AG09309 (cell line): ENCODE measurements at places on chromosomes 5 and 9.
A peak's percentile ranks its signal among the peaks of the same experiment; 100 is the strongest.

- no peak for DNase-seq
These were observed 11.4 kb downstream of the ASTN2 start for GRCh38 chr9:117403403-117403811.

DNA sequence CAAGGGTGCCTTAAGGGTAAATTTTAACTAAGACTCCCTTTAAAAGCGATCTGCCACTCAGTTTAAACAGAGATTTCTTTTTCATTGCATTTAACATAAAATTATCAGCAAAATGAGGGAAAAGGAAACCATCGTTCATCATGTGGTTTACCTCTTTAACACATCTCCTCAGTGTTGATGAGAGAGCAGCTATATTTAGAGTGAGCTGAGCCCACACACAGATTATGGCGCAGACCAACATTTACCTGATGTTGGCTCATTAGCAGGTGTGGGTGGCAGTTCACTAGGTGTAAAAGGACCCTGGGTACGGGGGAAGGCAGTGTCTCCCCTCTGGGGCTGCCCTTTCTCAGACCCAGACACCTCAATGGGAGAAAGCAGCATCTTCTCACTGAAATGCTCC, 149.8 kb downstream of the ENTREP1 start:
- DNase-seq: no peak

GRCh38 chr9:72681283-72681630, 159.8 kb downstream of the TMC1 start:
- DNase-seq: no peak

- no peak for DNase-seq
These were observed 112.5 kb upstream of the SLC44A1 start for GRCh38 chr9:105131981-105132380.

DNA sequence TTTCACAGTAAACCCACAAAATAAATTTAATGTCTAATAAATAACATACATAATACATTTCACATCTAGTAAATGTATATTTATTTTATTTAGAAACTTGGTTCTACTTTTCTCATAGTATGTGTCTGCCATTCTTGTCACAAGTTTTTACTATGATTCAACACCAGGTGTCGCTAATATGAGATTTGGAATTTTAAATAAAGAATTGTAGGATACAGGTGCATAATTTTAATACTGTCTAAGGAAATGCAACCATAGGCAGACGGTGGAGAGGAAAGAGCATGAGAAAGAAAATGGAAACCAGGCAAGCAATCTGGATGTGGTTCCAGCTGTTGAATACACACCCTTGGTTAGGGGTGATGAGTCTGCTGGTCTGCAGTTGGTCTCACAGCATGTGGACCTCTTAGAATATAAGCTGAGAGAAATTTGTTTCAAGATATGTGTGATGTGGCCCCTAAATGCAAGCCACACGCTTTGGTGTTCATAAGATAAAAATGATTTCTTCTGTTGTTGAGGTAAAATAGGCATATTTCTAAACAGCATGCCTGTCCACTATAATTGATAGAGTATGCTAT, 114.7 kb upstream of the TXNDC8 start:
- no peak for DNase-seq

- no peak for DNase-seq
These were observed at the start of gene ITK for GRCh38 chr5:157180374-157181264. ITK (plus strand) TSS chr5:157180840; CDS start chr5:157180978, 138 bp downstream.

- no peak for DNase-seq
These were observed 25.8 kb downstream of the AFAP1L1 start for GRCh38 chr5:149297340-149298025.

GRCh38 chr5:86360801-86361200, 256.9 kb upstream of the COX7C start:
- DNase-seq: no peak

DNA sequence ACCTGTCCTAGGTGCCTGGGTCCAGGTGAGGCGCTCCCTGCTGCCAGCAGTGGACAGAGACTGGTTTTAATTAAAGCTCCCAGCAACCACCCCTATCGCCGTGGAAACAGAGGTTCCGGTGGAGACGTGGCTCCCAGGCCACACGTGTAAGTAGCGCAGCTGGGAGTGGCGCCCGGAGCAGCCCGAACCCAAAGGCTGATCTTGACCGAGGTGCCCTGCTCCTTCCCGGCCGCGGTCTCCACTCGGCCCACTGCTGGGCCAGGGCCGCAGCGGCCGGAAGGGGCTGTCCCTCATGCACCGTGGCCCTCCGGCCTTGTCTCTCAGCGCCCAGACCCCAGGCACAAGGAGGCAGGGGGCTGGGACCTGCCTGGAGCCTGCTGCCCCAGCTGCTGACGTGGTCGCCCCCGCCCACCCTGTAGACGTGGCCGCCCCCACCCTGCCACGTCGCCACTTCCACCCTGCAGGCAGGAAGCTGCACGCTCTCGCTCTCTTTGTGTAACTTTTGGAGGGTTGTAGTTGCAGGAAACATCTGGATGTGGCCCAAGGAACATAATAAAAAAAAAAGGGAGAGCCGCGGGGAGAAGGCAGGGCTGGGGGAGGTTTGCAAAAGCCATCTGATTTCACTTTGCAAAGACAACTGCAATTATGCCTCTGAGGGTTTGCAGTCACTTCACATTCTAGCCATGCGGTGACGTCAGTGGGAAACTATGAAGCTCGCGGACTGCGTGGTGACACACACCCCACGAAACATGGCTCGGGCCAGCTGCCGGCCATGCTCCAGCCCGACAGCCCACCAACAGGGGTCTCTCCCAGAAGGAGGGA, 129.9 kb downstream of the RXRA start:
- DNase-seq: peak; percentile 99

GRCh38 chr9:95834281-95834907, 41.1 kb upstream of the ERCC6L2 start:
- no peak for DNase-seq

- no peak for DNase-seq
These were observed 657.1 kb downstream of the NR2F1-AS1 start for GRCh38 chr5:92923885-92924284.

DNA sequence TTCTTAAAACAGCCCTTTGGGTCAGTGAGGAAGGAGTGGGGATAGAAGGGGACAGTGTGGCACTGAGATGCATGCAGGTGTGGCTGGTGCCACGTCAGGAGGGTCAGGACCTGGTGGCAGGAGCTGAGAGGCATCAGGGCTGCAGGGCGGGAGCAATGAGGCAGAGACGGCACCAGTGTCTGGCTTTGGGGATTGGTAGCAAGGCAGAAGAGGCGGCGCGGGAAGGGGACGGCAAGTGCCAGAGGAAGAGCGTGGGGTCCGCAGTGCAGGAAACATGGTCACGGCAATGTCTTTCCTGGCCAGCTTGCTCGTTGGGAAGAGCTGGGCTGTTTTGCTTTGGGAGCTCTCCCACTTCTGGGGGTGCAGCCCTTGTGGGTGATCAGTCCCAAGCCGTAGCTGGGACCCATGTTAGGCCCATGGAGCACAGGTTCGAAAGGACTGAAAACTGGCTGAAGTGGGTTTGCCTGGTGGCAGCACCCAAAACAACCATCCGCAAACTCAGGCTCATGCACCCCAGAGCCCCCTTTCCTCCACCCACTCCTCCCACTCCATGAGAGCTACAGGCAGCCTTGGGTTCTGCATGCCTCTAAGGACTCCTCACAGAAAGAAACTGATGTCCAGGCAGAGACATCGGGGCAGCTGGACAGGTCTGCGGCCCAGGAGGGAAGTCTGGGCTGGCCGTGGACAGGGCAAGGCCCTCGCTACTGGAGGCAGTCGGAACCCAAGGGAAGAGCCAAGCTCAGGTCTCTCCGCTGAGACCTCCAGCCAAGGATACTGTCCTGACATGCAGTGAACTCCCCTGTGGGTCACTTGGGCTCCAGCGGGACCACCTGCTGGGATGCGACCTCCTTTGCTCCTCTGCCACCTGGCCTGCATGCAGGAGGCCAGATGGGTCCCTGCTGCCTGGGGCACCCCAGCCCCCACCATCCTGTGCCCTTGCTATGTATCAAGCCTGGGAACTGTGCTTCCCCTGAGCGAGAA, 104.4 kb downstream of the ZNF354C start:
- DNase-seq: no peak

- DNase-seq: no peak
These were observed 48.3 kb downstream of the GNAQ start for GRCh38 chr9:77983320-77983662.

GRCh38 chr9:10613419-10613818, 617 bp upstream of the PTPRD start:
- no peak for DNase-seq

- no peak for DNase-seq
These were observed 143.8 kb upstream of the VLDLR start for GRCh38 chr9:2477755-2478154.

DNA sequence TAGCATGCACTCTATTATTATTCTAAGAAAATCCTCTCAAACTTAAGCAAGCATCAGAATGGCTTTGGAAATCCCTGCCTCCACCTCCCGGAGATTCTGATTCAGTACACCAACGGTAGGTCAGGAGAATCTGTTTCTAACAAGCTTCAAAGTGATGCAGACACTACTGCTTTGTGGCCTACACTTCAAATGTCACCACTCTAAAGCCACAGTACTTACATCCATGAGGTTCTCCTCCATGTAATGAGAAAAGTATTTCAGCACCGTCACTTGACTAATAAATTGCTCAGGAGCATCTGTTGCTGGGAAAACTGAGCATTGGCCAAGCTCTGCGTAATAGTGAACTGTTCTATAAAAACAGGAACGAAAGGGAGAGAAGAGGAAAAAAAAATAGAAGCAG, 4.8 kb downstream of the PLK2 start:
- DNase-seq: peak; percentile 70

GRCh38 chr5:67010684-67011409, 185.8 kb downstream of the CD180 start:
- no peak for DNase-seq

DNA sequence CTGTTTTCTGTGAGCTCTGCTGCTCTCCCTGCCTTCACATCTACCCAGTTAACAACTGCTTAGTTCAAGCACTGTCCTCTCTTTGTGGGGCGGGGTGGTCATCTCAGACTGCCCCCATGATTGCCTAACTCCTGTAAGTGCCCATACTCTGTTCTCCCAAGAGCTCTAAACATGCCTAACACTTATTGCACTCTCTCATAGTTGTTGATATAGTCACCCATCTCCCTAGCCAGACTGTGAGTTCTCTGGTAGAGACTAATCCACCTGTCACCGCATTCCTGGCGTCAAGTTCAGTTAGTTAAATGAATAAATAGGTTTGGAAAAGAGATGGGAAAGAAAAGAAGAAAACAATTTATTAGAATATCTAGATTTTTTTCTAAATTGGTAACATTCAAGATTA, 18.3 kb upstream of the MUSK start:
- peak; percentile 64 for DNase-seq
